ENCODE measurements at places on chromosomes 12 and 14. TPM values are rescaled to one million over a fixed set of nuclear protein-coding genes. Genes with fewer than 3 reads are reported as not detected.

Gene COX8C
- total RNA-seq: not detected

Gene CIROP
- total RNA-seq: not detected

Gene SLC24A4
- total RNA-seq: not detected

Gene DTX1
- 3.0 TPM for total RNA-seq

Gene CHGA
- total RNA-seq: 215 TPM

DNA sequence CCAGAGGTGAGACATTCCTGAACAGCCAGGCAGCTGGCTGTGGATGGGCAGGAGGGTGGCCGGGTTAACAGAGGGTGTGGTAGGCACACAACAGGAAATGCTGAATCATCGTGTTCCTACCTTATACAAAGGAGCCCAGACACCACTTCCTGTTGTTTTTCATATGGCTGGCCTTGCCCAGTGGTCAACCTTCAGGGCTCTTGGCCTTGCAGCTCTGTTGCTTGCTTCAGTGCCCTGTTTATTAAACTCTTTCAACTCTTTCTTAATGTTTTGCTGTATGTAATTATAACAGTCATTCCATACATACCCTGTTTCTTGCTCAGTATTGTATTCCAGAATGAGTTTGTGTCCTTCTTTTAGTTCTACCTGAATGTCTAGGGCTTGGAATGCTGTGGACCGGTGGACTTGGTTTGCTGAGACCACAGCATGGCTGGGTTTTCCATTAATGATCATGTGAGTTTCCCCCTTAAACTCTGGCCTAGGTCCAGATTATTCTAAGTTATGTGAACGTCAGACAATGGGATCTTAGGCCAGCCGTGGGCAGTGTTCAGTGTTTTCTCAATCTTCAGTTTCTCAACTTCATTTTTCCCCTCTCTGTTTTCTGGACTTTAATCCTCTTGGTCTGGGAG lies 11.9 kb downstream of the CFAP54 start:
- peak; percentile 56 for DNase-seq
- H3K36me3 ChIP-seq: no peaks in the 10 kb centered on the region

DNA sequence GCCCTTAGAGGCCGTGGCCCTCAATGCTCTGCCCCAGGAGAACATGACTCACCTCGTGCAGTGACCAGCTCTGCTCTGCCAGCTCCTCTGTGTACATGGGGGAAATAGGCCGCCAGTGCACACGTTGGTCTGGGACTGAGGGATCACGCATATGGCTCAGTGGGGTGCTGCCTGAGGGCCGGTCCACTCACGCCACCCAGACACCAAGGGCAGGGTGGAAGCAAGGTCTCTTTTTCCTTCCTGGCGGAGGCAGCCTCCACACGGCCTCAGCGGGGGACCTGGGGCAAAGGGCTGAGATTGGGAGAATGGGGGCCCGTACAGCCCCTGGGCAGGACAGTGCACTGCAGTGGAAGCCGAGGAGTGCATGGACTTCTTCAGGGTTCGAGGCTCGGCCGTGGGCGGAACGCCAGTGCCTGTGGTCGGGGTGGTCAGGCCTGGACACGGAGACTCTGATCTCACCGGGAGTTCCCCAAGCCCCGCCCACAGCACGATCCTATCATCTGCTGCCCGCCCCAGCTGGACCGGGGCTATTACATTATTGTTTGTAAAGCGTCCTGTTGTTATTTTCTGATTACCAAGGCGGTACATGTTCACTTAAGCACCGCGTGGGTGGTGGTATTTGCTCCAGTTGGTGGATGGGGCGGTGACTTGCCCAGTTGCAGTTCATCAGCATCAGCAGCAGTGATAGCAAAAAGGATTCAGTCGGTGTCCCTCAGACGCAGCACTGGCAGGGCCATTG lies 38.8 kb upstream of the TDRD9 start:
- peak; percentile 76 for DNase-seq
- H3K27ac ChIP-seq: peak overlapping the region; percentile 91
- H3K4me3 ChIP-seq: no peak overlapping the region
- H3K36me3 ChIP-seq: no peaks in the 10 kb centered on the region

DNA sequence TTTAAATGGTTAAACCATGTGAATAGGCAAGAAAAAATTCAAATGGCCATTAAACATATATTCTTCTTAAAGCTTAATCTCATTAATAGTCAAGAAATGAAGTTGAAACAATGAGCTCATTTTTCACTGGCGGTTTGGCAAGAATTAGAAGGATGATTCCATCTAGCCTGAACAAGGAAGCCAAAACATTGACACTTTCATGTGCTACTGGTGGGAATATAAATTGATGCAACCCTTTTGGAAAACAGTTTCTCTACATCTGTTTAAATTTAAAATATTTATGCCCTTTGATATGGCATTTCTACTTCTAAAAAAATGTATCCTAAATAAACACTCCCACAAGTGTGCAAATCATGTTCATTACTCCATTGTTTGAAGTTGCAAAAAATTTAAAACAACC lies 174.7 kb upstream of the HIF1A start:
- no peaks in the 10 kb centered on the region for H3K36me3 ChIP-seq
- no peaks in the 10 kb centered on the region for H3K27me3 ChIP-seq
- no peak overlapping the region for H3K27ac ChIP-seq
- no peak overlapping the region for H3K4me3 ChIP-seq
- peaks cover 30% of the 10 kb centered on the region for H3K4me1 ChIP-seq
- no peak for DNase-seq

DNA sequence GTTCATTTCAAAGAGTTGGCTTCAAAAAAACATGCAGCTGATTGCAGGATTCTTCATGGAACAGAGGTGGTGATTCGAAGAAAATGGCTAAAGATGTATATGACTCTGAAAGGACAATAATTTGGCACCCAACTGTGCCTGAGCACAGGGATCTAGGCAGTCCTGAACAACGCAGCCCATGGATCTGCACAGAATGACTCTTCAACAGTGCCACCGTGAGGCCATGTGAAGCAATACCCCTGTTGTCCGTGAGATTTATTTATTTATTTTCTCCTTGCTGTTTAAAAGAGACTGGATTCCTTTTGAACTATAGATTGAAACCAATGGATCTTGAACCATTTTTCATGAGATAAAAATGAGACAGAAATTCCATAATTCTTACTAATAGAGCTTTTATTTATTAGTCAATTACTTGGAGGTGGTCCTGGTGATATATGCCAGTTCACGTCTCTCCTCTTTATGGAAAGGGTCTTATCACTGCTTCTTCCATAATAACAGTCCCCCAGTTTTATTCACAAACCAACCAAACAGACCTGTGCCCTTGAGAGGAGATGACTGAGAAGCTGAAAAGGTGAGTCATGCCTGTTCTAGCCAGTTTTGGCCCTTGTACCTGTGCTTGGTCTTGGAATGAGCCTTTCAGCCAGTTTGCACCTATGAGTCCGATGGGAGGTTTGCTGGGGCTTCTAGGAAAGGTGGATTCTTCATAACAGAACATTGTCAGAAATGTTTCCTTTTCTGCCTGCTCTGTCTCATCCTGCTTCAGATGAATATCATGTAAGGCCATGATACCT lies 1598.3 kb downstream of the AACS start:
- H3K36me3 ChIP-seq: no peaks in the 10 kb centered on the region
